Adrenal gland (tissue), 19 donors: ENCODE measurements at places on chromosomes 16 and 17. TPM values are rescaled to one million over a fixed set of nuclear protein-coding genes. Genes with fewer than 3 reads are reported as not detected.

Gene IQCK
- 17.5 TPM for total RNA-seq

DNA sequence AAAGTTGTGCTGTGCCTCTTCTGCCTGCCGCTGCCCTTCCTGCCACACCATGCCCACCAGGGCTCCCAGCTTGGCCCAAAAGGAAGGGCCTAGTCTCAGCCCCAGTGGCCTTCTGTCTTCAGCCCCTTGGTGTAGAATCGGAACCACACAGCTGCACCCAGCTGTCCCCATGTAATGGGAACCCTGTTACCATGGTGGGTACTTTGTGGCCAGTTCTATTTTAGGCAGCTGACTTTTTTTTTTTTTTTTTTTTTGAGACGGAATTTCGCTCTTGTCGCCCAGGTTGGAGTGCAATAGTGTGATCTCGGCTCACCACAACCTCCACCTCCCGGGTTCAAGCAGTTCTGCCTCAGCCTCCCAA, 163.3 kb upstream of the GSE1 start:
- DNase-seq = no peak
- no peaks in the 10 kb centered on the region for H3K27me3 ChIP-seq
- no peaks in the 10 kb centered on the region for H3K36me3 ChIP-seq
- H3K4me3 ChIP-seq = no peak overlapping the region
- H3K27ac ChIP-seq = no peak overlapping the region

DNA sequence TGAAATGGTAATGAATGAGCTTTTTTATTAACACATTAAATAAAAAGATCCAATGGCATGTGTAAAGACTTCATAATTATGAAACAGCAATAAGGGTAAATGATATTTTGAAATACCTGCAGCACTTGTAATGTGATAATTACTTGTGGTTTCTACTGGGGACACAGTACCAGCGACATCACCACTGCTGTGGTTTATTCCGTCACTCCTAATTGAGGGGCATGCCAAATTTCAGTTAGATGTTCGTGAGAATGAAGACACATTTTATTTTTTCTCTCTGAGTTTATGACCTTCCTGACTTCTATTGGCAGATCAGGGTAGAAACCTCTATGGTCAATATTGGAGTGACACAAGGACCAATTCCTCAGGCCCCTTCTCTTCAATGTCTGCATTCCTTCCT, 131.9 kb upstream of the XYLT1 start:
- no peak overlapping the region for H3K27ac ChIP-seq
- no peaks in the 10 kb centered on the region for H3K27me3 ChIP-seq
- H3K4me1 ChIP-seq = no peaks in the 10 kb centered on the region
- no peak for DNase-seq

Gene ALDH3A2
- total RNA-seq = 411 TPM

Gene FAM234A
- 97.2 TPM for total RNA-seq

- no peaks in the 10 kb centered on the region for H3K27me3 ChIP-seq
- H3K27ac ChIP-seq = peak overlapping the region; percentile 11
- peak; percentile 37 for DNase-seq
- H3K4me3 ChIP-seq = no peak overlapping the region
- H3K4me1 ChIP-seq = peaks cover 84% of the 10 kb centered on the region
Observed at GRCh38 chr16:4319454-4320421, 3.9 kb downstream of the GLIS2 start.

Gene MEIOC
- not detected for total RNA-seq

Gene TEN1
- 26.9 TPM for total RNA-seq

Gene ANKFN1
- total RNA-seq = 1.4 TPM

Gene PRSS22
- not detected for total RNA-seq

Gene SMYD4
- 16.4 TPM for total RNA-seq

DNA sequence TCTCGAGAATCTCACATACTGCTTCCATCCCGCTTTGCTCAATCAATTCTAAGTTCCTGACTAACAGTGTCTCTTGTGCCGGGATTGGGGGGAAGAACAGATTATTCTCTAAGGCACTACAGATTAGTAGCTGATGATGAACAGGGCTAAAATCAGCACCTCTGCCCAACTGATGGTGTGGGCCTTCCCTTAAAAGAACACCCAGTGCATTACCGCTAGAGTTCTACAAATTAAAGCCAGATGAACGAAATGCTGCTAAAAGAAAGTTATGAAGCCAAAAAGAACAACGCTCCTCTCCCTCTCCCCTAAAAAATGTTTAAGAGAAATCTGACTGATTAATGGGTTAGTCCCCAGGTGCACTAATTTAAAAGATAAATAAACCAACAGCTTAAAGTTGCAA, 4.4 kb downstream of the CDC27 start:
- no peak overlapping the region for H3K4me3 ChIP-seq
- peaks cover 28% of the 10 kb centered on the region for H3K4me1 ChIP-seq
- no peak for DNase-seq
- peaks cover 10% of the 10 kb centered on the region for H3K36me3 ChIP-seq
- H3K27me3 ChIP-seq = no peaks in the 10 kb centered on the region
- no peak overlapping the region for H3K27ac ChIP-seq
